Fibroblast of lung (primary cell): ENCODE measurements at places on chromosomes 16 and 17. TPM values are rescaled to one million over a fixed set of nuclear protein-coding genes. Genes with fewer than 3 reads are reported as not detected.

GRCh38 chr16:54977211-54977610 lies 46.5 kb downstream of the IRX5 start:
- DNase-seq, result no peak

- peak; percentile 32 for DNase-seq
Observed at GRCh38 chr16:84156342-84156784, 11.3 kb downstream of the DNAAF1 start.

GRCh38 chr16:50311134-50311528 lies 44.8 kb downstream of the ADCY7 start:
- no peak for DNase-seq

- no peak for DNase-seq
Observed at GRCh38 chr16:1907226-1907860, 10.9 kb downstream of the HS3ST6 start.

- DNase-seq, result no peak
Observed at GRCh38 chr17:10224582-10225195, 26.3 kb upstream of the GAS7 start.

DNA sequence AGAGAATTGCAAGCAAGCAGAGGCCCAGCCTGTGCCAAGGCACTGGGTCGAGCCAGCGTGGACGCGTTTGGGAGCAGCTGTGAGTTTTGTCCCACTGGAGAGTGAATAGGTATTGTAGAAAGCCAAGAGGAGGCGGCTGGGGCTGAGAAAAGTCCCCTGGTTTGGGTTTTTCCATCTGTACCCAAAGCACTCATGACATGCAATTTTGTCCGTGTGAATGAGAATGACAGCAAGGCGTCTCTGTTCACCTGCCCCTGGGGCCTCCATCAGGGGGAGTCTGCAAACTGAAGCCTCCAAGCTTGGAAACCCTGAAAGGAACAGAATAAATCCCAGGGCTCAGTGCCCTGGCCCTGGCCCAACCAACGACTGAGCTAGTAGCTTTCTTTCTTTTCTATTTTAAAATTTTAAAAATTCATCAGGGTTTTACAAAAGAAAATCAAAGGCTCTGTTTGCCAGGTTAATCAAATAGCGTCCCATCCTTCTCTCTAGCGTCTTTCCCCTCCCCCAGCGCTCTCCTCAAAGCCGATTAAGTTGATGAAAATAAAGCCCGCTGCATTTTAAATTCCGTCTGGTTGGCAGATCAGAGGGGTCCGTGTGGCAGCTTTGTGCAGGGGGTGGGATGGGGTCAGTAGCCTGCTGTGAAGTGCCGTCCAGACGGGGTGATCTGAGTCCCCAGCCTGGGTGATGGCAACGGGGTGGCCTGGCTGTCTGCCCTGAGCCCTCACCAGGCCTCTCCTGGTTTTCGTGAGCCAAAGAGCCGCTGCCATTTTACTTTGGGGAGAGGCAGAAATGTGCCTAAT lies 171.0 kb downstream of the KATNIP start:
- DNase-seq, result no peak

DNA sequence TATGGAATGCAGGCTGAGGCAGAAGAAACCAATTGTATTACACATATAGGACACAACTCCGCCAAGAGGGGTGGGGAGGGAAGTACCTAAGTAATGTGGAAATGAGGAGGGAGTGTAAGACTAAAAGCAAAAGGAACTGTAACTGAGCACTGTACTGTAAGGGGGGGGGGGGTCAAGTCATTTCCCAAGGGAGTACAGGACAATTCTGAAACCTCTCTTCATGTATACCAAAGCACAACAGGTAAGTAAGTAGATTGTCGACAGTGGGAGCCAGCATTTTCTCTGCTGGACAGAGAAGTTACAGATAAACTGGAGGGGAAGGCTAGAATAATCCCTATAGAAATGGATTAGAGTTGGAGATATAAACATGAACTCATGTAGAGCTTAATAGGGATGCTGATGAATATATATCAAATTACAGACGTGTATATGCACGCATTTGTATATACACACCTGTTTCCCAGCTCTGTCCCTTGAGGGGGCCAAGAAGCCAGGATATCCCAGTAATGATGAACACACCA lies 6.4 kb downstream of the USP22 start:
- no peak for DNase-seq

DNA sequence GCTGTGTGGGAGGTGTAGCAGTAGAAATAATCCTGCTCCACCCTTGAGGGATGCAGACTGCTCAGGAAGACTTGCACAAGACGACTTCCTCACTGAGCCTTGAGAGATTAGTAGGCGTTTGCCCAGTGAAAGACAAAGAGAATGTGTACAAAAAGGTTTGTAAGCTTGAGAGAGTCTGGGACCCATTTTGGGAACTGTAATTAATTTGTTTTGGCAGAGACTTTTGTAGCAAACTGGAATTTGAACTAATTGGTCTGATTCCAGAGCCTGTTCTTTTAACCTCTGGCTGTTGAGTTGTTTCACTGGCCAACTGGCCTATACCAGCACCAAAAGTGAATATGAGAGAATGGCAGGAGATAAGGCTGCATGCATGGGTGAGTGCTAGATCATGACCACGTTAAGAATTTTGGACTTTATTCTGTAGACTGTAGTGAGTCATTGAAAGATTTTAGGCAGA lies 75.5 kb downstream of the AATF start:
- DNase-seq, result peak; percentile 30

DNA sequence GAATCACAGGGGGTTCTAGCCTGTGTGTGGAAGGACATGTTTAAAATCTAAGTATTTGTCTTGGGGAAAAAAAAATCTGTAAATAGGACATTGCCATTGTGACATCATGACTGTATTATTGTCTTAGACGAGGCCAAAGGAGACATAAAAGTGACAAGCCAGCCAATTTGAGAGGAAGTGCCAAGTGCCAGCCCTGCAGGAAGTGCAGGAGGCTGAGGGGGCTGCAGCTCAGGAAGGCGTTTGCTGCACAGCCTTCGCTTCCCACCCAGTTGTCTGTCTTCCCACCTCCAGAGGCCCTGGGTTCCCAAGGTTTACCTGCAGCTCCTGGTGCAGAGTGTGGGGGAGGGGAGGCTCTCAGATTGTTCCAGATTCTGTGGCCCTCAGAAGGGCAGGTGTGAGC lies 1.3 kb downstream of the ADCY7 start:
- DNase-seq, result no peak

- peak; percentile 69 for DNase-seq
Observed at GRCh38 chr17:30267625-30268024, 24.1 kb downstream of the BLMH start.

SOX15 gene
- under 0.01 and 0.50 TPM in 2 replicates for total RNA-seq

DNAH9 gene
- not detected in 2 replicates for total RNA-seq

RASD1 gene
- 0.26 and 2.6 TPM in 2 replicates for total RNA-seq

GLP2R gene
- total RNA-seq, result not detected in 2 replicates

NHERF2 gene
- 16.9 and 21.5 TPM in 2 replicates for total RNA-seq

ABCC11 gene
- under 0.01 and 0.17 TPM in 2 replicates for total RNA-seq

SHCBP1 gene
- 1.3 and 7.3 TPM in 2 replicates for total RNA-seq

SCNN1G gene
- total RNA-seq, result not detected in 2 replicates

TPSB2 gene
- total RNA-seq, result not detected in 2 replicates
